Activated CD8-positive, alpha-beta T cell treated with anti-CD3 and anti-CD28 coated beads, Interleukin-2, amount 10 ng/mL, durations not matched to agents 7 days and 5 days (primary cell): ENCODE measurements at places on chromosomes 16 and 17. TPM values are rescaled to one million over a fixed set of nuclear protein-coding genes. Genes with fewer than 3 reads are reported as not detected.

Gene SLC13A2
- not detected for total RNA-seq

Gene FNDC8
- not detected for total RNA-seq

Gene MYH2
- total RNA-seq, result not detected

Gene CCDC200
- total RNA-seq, result not detected

GRCh38 chr17:68565661-68566441, 35.3 kb downstream of the FAM20A start:
- peaks cover 5% of the 10 kb centered on the region for H3K4me1 ChIP-seq
- no peak overlapping the region for H3K27ac ChIP-seq
- no peak overlapping the region for H3K4me3 ChIP-seq
- no peak for DNase-seq
- no peaks in the 10 kb centered on the region for H3K36me3 ChIP-seq

GRCh38 chr17:32551186-32551955, 64.6 kb downstream of the CDK5R1 start:
- peak overlapping the region; percentile 42 for H3K4me3 ChIP-seq
- H3K36me3 ChIP-seq, result no peaks in the 10 kb centered on the region
- peak overlapping the region; percentile 83 for H3K27ac ChIP-seq
- no peaks in the 10 kb centered on the region for H3K27me3 ChIP-seq
- peaks cover 55% of the 10 kb centered on the region for H3K4me1 ChIP-seq
- peak; percentile 49 for DNase-seq

- H3K4me1 ChIP-seq, result peaks cover 69% of the 10 kb centered on the region
- peaks cover 26% of the 10 kb centered on the region for H3K36me3 ChIP-seq
- peak overlapping the region; percentile 73 for H3K27ac ChIP-seq
- H3K27me3 ChIP-seq, result no peaks in the 10 kb centered on the region
- DNase-seq, result no peak
- H3K4me3 ChIP-seq, result peak overlapping the region; percentile 96
Measured at GRCh38 chr17:7218758-7219157, 878 bp downstream of the DLG4 start.

GRCh38 chr16:77836801-77837200, 48.4 kb downstream of the VAT1L start:
- no peaks in the 10 kb centered on the region for H3K27me3 ChIP-seq
- no peak overlapping the region for H3K4me3 ChIP-seq
- no peaks in the 10 kb centered on the region for H3K4me1 ChIP-seq
- no peaks in the 10 kb centered on the region for H3K36me3 ChIP-seq
- no peak overlapping the region for H3K27ac ChIP-seq

GRCh38 chr17:1617620-1618174, 10.9 kb downstream of the SLC43A2 start:
- H3K27ac ChIP-seq, result no peak overlapping the region
- no peaks in the 10 kb centered on the region for H3K27me3 ChIP-seq
- DNase-seq, result no peak
- peaks cover 6% of the 10 kb centered on the region for H3K4me1 ChIP-seq
- H3K4me3 ChIP-seq, result no peak overlapping the region

DNA sequence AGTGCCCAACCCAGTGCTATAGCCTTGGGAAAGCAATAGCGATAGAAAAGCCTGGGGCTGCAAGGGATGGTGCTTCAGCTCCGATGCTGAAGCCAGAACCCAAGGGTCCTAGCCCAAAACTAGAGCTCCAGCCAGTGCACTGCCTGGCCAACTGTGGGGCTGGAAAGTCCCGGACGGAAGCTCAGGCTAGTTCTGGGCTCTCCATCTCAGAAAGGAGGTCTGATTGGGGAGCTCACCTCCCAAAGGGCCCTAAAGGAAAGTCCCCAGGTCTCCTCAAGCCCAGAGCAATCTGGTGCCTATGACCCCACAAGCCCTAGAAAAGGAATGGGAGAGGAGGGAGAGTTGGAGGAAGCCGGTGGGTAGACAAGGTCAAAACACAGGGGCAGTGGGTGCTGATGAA, 2.0 kb upstream of the ABCC3 start:
- no peak for DNase-seq
- H3K36me3 ChIP-seq, result no peaks in the 10 kb centered on the region
- H3K4me1 ChIP-seq, result peaks cover 7% of the 10 kb centered on the region
- H3K4me3 ChIP-seq, result no peak overlapping the region

DNA sequence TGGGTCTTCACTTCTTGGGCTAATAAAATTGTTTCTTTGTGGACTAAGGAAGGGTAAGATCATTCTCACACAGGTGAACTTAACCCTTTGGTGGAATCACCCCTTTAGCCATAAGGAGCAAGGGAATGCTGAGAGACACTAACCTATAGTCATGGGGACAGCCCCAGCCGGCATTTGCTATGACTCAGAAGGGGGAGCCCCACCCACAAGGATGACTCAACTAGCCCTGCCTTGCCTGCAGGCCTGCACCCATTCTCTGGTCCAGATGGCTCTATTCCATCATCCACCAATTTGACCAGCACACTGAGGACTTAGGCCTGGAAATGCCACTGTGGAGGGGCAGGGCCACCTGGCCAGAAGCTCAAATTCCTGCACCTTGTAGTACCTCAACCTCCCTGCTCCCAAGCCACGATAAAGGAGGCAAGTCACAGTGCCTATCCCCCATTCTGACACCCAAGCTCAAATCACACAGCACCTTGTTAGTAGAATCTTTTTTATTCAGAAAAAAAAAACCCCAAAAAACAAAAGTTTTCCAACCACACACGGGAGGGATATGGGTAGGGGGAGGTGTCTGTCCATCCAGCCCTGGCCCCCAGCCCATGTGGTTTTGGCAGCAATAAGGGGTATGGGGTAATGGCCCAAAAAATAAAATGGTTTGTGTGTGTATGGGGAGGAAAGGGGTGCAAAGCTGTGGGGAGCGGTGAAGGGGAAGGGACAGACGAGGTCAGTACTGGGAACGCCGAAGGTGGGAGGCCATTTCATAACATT, 3.0 kb downstream of the PFN1 start:
- peak overlapping the region; percentile 88 for H3K27ac ChIP-seq
- peaks cover 76% of the 10 kb centered on the region for H3K36me3 ChIP-seq
- DNase-seq, result peak; percentile 90
- H3K4me3 ChIP-seq, result peak overlapping the region; percentile 97
- H3K27me3 ChIP-seq, result no peaks in the 10 kb centered on the region

DNA sequence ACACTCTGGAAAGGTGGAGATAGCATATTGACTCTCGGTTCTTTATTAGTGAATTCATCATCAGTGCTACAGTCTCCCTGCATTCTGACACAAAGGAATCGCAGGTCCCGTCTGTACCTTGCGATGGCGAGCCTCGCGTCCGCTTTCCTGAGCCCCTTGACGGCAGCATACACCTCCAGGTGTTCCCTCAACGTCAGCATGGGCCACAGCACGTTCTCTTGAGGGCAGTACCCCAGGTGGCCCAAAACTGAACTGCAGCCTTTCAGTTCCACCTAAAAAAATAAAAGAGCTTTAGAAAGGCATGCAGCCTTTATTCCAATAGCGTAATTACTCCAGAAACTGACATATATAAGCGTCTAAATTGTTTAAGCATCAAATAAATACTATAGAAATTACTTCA, 24.2 kb upstream of the ABCA9 start:
- H3K27me3 ChIP-seq, result no peaks in the 10 kb centered on the region
- no peak overlapping the region for H3K27ac ChIP-seq
- no peaks in the 10 kb centered on the region for H3K36me3 ChIP-seq

DNA sequence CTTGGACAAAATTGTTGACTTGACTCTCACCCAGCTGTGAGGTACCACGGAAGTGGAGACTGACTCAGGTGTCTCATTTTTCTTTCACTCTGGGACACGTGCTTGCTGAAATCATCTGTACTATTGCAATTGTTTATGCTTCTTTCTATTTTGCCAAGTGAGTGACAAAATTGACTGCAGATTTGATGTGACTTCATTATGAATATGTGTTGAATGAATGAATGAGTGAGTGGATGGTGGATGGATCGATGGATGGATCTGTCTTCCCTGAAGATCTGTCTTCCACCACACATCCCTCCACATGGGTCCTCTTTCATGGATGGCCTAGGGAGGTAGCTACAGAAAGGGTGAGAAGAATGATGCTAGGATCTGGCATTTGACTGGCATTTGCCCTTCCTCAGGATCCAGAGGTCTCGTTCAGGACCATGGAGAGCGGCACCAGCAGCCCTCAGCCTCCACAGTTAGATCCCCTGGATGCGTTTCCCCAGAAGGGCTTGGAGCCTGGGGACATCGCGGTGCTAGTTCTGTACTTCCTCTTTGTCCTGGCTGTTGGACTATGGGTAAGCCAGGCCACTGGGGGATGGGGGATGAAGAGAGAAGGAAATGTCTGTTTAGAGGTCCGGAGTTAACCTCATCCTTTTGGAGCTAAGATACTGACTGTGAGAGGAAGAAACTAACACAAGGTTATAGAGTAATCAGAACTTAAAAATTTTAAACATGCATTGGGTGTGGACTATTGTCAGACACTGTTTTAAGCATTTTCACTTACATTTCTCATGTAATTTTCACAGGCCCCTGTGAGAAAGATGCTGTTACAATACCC, 12.7 kb downstream of the SLC5A11 start:
- H3K27me3 ChIP-seq, result no peaks in the 10 kb centered on the region
- H3K36me3 ChIP-seq, result no peaks in the 10 kb centered on the region
- no peak overlapping the region for H3K27ac ChIP-seq

- no peak for DNase-seq
- no peak overlapping the region for H3K27ac ChIP-seq
- no peaks in the 10 kb centered on the region for H3K4me1 ChIP-seq
- no peaks in the 10 kb centered on the region for H3K27me3 ChIP-seq
- H3K4me3 ChIP-seq, result no peak overlapping the region
- no peaks in the 10 kb centered on the region for H3K36me3 ChIP-seq
Measured at GRCh38 chr16:72500545-72500944, 328.6 kb upstream of the PMFBP1 start.

- H3K27me3 ChIP-seq, result no peaks in the 10 kb centered on the region
- H3K4me1 ChIP-seq, result peaks cover 24% of the 10 kb centered on the region
- H3K27ac ChIP-seq, result no peak overlapping the region
Measured at GRCh38 chr17:41864498-41864835, 756 bp downstream of the KLHL11 start.

DNA sequence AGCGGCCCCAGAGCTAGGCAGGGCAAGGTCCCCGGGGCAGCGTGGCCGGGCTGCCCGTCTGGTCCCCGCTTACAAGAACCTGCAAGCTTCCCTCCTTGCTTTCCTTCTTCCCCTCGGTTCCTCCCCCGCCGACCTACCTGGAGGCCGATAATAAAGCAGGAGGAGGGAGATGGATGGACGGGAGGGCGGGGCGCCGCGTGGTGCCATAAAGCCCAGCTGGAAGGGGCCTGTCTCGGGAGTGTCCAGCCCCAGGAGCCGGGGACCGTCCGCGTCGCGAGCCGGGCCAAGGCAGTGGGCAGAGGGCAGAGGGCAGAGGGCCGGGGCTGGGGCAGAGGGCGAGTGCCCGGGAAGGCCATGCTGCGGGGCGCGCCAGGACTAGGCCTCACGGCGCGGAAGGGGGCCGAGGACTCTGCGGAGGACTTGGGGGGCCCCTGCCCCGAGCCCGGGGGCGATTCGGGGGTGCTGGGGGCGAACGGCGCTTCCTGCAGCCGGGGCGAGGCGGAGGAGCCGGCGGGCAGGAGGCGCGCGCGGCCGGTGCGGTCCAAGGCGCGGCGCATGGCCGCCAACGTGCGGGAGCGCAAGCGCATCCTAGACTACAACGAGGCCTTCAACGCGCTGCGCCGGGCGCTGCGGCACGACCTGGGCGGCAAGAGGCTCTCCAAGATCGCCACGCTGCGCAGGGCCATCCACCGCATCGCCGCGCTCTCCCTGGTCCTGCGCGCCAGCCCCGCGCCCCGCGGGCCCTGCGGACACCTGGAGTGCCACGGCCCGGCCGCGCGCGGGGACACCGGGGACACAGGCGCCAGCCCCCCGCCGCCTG, at the start of gene BHLHA9:
BHLHA9 (plus strand) TSS at position 235 of the 820 bp plus-strand sequence; CDS start at position 355, 120 bp downstream.
- H3K4me3 ChIP-seq, result peak within 1 kb of the TSS; percentile 85
- no peak for DNase-seq
- no peak within 1 kb of the TSS for H3K27ac ChIP-seq
- H3K27me3 ChIP-seq, result peaks cover 44% of the 10 kb centered on the region

- H3K4me3 ChIP-seq, result peak overlapping the region; percentile 69
- peak overlapping the region; percentile 89 for H3K27ac ChIP-seq
- no peaks in the 10 kb centered on the region for H3K27me3 ChIP-seq
- H3K4me1 ChIP-seq, result peaks cover 91% of the 10 kb centered on the region
- peaks cover 25% of the 10 kb centered on the region for H3K36me3 ChIP-seq
Measured at GRCh38 chr17:59362811-59363205, 31.4 kb downstream of the YPEL2 start.

GRCh38 chr17:16423226-16423872, 8.0 kb downstream of the TRPV2 start:
- no peak for DNase-seq
- H3K27ac ChIP-seq, result no peak overlapping the region
- H3K4me3 ChIP-seq, result no peak overlapping the region
- H3K27me3 ChIP-seq, result no peaks in the 10 kb centered on the region

DNA sequence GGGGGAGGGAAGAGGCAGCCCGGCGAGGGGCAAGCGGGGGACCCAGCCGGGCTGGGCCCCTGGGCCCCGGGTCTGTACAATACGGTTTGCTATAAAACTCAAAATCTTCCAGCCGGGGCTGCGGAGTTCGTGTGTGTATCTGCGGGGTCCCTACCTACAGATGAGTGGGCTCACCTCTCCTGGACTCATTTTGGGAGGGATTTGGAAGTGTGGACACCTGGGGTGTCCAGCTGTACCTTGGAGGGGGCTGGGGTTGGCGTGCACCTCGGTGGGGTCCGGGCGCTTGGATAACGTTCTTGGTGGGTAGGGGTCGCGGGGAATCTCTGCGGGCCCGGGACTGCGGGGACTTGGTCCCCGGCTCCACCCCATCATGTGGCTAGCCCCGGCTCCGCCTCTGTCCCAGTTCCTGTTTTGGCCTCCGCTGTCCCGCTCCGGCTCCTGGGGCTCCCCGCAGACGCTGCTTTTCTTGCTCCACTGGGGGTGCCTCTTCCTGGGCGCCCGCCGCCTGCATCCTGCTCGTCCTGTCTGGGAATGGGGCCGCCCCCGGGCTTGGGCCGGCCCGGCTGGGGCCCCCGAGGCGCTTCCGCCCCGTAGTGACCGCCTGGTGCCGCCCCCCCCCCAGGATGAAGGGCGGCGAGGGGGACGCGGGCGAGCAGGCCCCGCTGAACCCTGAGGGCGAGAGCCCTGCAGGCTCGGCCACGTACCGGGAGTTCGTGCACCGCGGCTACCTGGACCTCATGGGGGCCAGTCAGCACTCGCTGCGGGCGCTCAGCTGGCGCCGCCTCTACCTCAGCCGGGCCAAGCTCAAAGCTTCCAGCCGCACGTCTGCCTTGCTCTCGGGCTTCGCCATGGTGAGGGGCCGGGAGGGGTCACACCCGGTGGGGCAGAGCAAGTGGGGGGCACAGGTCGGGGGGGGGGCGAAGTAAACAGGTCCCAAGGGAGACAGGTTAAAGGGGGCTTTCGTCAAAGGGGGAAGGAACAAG, at the start of gene ORAI3:
ORAI3 (plus strand) TSS at position 402 of the 983 bp plus-strand sequence; CDS start at position 624, 222 bp downstream.
- H3K27me3 ChIP-seq, result no peaks in the 10 kb centered on the region
- peak; percentile 61 for DNase-seq
- H3K36me3 ChIP-seq, result peaks cover 21% of the 10 kb centered on the region
- H3K4me3 ChIP-seq, result peak within 1 kb of the TSS; percentile 96
